ENCODE measurements at places on chromosomes 2 and 18.

DNA sequence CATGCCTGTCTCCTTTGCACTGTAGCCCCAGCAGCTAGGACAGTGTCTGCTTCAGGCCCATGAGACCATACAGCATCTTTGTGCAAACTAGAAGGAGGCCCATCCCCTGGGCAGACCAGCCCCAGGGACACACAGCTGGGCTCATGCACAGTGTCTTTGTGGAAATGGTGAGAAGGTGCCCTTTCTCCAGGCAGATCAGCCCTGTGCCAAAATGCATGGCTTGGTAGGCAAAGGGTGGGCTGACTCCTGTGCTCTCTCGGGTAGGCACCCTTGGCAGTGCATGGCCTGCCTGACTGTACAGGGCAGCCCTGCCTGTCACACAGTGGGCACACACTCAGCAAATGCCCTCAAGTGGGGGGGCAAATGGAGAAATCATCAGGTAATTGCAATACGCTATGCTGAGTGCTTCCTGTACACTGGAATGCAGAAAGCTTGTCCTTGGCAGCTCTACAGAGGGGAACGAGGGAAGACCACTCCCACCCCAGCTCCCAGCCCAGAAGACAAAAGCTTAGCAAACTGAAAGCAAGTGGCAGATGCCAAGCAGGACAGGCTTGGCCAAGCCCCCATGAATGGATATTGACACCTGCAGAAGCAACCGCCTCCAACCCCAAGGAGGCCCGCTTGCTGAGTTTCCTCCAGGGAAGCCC lies 21.6 kb downstream of the TNS1 start:
- DNase-seq = no peak

GRCh38 chr2:65402323-65402722 lies 30.1 kb downstream of the SPRED2 start:
- DNase-seq = no peak

GRCh38 chr2:1546023-1546591 lies 132.8 kb downstream of the TPO start:
- no peak for DNase-seq

DNA sequence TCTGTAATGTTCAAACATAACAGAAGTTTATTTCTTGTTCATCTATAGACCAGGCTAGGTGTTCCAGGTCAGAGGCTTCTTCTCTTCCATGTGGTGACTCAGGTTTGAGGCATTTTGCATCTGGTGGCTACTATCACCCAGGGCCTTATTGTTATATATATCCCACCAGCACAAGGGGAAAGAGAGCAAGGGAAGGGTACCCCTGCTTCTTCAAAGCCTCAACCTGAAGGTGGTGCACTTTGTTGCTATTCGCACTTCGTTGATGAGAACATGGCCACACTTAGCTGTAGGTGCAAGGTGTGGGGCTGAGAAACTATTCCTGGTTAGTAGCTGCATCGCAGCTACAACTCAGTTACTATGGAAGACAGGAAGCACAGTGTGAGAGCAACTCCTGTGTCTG lies 27.4 kb upstream of the SLC3A1 start:
- no peak for DNase-seq

GRCh38 chr18:51278045-51278649 lies 80.7 kb upstream of the MEX3C start:
- DNase-seq = no peak

GRCh38 chr2:158598862-158599517 lies 142.2 kb downstream of the PKP4 start:
- no peak for DNase-seq

- DNase-seq = no peak
These were observed 999.8 kb upstream of the GYPC start for GRCh38 chr2:125656190-125656589.

DNA sequence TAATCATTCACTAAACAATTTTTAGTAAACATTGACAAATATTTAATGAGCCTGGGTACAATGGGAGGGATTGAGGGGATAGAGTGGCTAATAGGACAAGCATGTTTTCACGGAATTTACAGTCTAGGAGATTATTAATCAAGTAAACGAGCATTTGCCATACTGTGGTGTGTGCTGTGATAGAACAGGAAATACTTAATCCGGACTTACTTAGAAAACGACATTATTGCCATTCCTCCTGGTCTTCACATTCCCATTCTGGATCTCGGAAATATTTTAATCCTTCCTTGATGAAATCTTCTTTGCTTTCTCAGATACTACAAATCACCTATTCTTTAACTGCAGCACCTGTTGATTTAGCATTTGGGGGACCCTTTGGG lies 905 bp downstream of the TTLL4 start:
- no peak for DNase-seq

DNA sequence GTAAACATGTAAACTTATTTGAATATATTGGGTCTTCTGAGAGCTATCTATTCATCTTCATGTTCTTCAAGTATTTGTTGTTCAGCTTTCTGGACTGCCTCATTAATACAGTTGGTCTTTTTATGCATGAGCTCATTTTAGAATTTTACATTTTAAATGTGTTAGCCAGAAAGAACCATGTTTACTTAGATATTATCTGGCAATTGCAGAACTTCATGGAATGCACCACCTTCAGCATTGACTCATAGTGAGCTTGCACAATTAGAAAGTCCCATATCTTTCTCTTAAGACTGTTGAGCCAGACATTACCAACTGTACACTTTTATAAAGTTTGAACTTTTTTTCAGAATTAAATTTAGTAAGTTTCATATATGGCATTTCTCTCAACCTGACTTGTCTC lies 536.7 kb downstream of the RIT2 start:
- no peak for DNase-seq

GRCh38 chr2:217151509-217152206 lies 291.8 kb upstream of the TNP1 start:
- no peak for DNase-seq

DNA sequence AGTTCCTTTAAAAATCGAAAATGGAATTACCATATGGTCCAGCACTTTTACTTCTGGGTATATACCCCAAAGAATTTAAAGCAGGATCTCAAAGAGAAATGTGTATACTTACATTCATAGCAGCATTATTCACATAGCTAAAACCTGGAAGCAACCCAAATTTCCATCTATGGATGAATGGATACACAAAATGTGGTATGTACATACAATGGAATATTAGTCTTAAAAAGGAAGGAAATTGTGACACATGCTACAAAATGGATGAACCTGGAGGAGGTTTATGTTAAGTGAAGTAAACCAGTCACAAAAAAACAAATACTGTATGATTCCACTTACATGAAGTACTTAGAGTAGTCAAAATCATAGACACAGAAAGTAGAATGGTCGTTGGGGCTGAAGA lies 147.9 kb upstream of the LTBP1 start:
- no peak for DNase-seq

GRCh38 chr2:164841719-164842623 lies at the start of gene COBLL1:
TSS of gene COBLL1 (minus strand) at chr2:164841823. CDS start at chr2:164841196, 627 bp downstream.
- DNase-seq = no peak

GRCh38 chr18:8073167-8073566 lies 506.1 kb downstream of the PTPRM start:
- DNase-seq = no peak

GRCh38 chr2:238255151-238255551 lies 15.3 kb upstream of the HES6 start:
- no peak for DNase-seq

- DNase-seq = no peak
These were observed 56.3 kb downstream of the PHLPP1 start for GRCh38 chr18:62771494-62772270.

- DNase-seq = no peak
These were observed 137.7 kb downstream of the ABCA12 start for GRCh38 chr2:215000721-215001120.

DNA sequence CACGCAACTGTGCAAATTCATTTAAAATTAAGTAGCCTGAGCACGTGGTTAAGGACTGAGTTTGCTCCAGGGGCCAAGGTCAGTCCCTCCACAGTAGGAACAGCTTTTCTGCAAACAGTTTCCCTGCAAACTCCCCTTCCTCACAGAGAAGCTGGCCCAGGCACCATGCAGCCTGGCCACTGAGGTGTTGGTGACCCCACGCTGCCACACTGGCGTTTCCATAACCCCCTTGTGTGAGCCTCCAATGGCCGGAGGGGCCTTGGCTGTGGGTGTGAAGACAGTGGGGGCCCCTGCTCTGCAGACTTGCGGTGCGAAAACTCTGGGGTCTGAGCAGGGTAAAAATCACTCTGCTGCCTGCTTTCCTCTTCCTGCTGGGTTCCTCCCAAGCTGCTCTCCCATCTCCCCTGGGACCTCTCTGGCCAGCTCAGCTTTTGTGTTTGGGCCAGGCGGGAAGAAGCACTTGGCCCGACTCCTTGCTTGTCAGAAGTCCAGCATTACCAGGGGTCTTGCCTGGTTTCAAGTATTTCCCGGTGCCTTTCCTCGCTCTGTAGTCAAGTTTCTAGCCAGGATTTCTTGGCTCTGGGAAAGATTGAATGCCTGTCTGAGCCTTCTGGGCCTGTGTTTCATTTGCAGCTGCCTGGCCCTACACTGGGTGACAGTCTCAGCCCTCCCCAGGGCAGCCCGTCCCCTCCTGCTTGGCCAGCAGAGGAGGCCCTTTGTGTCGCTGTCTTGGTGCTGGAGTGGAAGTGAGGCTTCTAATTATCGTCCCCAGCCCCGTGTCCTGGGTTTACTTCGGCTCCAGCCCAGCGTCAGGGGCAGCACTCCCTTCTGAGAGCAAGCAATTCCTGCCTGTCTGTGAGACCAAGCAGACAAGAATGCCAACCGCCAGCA lies 131.4 kb upstream of the SLC1A4 start:
- DNase-seq = no peak

- DNase-seq = no peak
These were observed 126.5 kb downstream of the ZNF407 start for GRCh38 chr18:74724186-74724585.

GRCh38 chr18:75408554-75409506 lies 18.7 kb downstream of the SMIM21 start:
- no peak for DNase-seq

DNA sequence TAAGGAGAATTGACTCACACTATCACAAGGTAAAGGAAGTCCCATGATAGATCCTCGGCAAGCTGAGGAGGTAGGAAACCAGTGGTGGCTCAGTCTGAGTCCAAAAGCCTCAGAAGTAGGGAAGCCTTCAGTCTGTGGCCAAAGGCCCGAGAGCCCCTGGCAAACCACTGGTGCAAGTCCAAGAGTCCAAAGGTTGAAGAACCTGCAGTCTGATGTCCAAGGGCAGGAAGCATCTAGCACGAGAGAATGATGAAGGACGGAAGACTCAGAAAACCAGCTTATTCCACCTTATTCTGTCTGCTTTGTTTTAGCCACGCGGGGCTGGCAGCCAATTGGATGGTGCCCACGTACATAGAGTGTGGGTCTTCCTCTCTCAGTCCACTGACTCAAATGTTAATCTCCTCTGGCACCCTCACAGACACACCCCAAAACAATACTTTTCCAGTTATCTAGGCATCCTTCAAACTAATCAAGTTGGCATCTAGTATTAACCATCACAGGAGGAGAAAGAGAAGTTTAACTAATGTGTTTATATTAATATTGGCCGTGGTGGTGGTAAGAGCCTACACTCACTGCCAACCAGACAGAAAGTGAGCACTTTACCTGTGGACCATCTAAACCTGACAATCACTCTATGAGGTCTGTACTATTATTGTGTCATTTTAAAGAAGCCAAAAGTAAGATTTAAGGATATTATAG lies 8.1 kb upstream of the TRIB2 start:
- DNase-seq = no peak

GRCh38 chr2:128607440-128607839 lies 288.8 kb upstream of the HS6ST1 start:
- no peak for DNase-seq

GRCh38 chr2:222303045-222303827 lies 4.4 kb upstream of the PAX3 start:
- DNase-seq = no peak

DNA sequence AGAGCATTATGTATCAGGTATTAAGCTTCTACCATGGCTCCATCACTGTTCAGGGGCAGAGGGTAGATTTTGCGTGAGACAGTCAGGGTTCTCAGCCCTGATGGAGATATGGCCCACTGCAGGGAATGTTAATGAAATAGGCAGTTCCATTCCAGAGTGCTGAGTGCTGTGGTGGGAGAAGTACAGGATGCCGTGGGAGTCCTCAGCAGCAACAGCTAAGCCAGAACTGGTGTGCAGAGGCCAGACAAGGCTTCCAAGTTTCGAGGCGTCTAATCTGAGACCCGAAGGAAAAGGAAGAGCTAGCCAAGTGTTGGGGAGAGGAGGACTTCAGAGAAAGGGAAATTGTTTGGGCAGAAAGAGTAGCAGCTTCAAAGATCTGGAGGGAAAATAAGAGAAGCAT lies 30.2 kb upstream of the MAPRE2 start:
- DNase-seq = no peak

DNA sequence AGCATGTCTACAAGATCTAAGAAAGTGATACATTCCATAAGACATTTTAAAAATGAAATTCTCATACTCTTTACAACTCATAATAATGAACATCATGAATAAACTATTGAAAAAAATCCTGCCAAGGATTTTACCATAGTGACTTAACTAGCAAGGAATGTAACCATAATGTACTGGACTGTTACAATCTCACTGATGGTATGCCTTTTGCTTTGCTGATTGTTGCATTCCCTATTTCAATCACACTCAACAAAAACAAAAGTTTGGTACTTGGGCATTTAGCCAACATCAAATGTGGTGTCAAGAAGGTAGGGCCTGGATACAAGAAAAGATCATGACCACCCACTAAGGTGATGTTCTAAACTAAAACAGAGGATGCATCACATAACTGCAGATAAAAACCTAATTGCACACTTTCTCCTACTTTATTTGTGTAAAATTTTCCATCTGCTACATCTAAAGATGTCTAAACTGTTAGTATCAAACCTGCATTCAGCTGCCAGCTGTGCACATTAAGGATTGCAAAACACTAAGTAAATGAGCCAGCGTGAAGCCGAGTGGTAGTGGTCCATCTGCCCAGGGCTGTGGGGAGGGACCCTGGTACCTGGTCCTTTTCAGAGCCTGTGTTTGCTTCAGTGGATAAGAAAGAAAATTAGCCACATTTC lies 564.4 kb downstream of the ZEB2 start:
- no peak for DNase-seq

- no peak for DNase-seq
These were observed 48.2 kb downstream of the ADI1 start for GRCh38 chr2:3470856-3471737.

- no peak for DNase-seq
These were observed 13.6 kb downstream of the ADCY3 start for GRCh38 chr2:24906466-24906865.

- DNase-seq = no peak
These were observed 99.3 kb downstream of the SPOPL start for GRCh38 chr2:138600732-138601457.

DNA sequence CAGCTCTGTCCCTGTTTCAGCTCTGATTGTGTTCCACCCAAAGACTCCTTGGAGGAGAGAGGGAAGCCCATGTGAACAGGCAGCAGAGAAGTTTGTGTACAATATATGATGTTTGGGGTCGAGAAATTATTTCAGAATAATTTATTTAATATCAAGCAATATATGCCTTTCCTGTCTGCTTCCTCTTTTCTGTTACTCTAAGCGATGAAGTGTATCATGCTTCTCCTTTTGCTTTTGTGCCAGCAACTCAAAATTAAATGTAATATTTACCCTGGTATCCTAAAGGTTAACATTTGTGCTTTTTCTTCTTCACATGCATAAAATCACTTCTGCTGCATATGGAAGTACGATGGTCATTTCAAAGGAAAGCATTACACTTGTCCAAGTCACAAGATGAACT lies 2.4 kb upstream of the NTSR2 start:
- DNase-seq = no peak

- no peak for DNase-seq
These were observed 26.5 kb downstream of the KIAA2012 start for GRCh38 chr2:202099515-202099914.

GRCh38 chr2:46381871-46382270 lies 84.7 kb downstream of the EPAS1 start:
- DNase-seq = no peak

Measured in stimulated activated CD8-positive, alpha-beta memory T cell treated with anti-CD3 and anti-CD28 coated beads, Interleukin-12 subunit alpha, Interleukin-12 subunit beta, amount 100 ng/mL, for 4 hours (primary cell).